Left lung (tissue), 14 donors: ENCODE measurements at places on chromosomes 3 and 15. TPM values are rescaled to one million over a fixed set of nuclear protein-coding genes. Genes with fewer than 3 reads are reported as not detected.

CEMIP gene
- 13.9 TPM for polyA plus RNA-seq

SIDT1 gene
- 2.9 TPM for polyA plus RNA-seq

DNA sequence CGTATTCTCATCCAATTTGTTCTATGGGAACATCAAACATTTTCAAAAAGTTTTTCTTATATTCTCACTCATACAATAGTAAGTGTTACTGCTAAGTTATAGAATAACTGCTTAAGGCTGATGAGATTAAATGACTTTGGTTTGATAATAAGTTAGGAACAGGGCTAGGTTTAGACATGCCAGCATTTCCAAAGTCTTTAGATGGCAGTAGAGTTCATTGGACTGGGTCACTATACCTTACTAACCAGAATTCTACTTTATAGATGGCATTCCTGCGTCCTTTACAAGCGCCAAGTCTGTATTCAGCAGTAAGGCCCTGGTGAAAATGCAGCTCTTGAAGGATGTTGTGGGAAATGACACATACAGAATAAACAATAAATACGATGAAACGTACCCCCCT, 21.7 kb downstream of the PLAAT1 start:
- DNase-seq = no peak

GRCh38 chr15:31930967-31931366, 99.3 kb upstream of the CHRNA7 start:
- no peak for DNase-seq

NME9 gene
- 3.2 TPM for polyA plus RNA-seq

- DNase-seq = no peak
Observed at GRCh38 chr3:65883613-65884012, 155.1 kb downstream of the MAGI1 start.

KIF15 gene
- 51.3 TPM for polyA plus RNA-seq

DNA sequence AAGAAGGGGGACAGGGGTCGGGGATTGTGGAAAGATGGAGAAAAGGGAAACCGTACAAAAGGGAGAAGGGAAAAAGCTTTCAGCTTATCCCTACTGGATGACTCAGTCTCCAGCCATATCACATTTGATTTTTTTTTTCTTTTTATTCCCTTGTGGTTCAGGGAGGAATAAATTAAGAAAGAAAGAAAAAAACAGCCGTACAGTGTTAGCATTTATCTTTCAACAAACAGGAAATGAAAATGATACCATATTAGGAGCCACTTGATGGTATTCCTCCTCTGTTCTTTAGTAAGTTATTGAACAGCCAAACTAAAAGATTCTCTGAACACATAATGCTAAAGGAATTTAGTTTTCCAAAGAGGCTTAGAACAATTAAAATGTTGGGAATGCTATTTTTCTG, 594.4 kb downstream of the FOXP1 start:
- no peak for DNase-seq

DNA sequence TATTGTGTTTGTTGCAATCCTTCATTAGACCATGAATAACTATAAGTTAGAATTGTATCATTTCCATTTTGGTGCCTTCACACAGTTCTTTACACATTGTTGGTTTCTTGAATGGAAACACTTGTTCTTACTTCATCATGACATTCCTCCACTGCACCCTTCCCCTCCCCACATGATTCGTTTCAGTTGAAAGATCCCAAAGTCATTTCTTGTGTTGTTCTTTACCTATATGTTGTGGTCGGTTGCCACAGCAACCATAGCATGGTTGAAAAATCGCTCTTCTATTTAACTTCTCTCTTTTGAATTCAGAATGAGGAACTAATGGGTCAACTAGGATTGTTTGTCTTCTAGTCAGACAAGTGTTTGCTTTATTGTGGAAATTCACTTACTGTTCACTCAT, 103.3 kb downstream of the IL1RAP start:
- no peak for DNase-seq

- no peak for DNase-seq
Observed at GRCh38 chr3:134078169-134078831, 48.6 kb upstream of the SLCO2A1 start.

RBM15B gene
- 44.8 TPM for polyA plus RNA-seq

DUOX2 gene
- polyA plus RNA-seq = 0.29 TPM

SST gene
- 0.58 TPM for polyA plus RNA-seq
